ENCODE measurements at places on chromosomes 6 and 20.

DNA sequence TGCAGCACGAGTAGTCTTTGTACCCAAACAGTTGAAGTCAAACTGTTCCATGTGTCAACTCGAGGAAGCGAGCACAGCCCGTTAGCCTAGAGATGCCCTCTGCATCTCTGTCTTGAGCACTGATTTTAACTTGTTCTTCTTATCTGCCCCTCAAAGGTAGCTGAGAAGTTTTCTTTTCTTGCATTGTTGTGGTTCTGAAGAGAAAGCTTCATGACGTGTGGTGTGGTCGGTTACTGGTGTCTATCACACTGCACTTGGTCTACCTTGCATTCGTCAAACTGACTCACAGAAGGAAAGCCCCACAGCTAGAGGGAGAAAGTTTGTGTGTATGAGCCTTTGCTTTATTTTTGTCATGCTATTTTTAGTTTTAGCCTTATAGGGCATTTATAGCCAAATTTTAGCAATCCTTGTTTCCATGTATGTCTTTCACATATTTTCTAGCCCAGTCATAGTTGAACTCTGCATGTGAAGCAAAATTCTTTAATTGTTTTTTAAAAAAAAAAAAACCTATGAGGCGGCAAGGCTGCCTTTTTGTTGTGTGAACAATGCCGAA is 115.1 kb downstream of the JAG1 start:
- DNase-seq: no peak

- DNase-seq: no peak
Measured at GRCh38 chr6:20771409-20771808, 237.2 kb downstream of the CDKAL1 start.

GRCh38 chr6:152117156-152118133 is 310.0 kb downstream of the ESR1 start:
- DNase-seq: no peak

- DNase-seq: no peak
Measured at GRCh38 chr6:100889351-100889750, 8.2 kb upstream of the ASCC3 start.

DNA sequence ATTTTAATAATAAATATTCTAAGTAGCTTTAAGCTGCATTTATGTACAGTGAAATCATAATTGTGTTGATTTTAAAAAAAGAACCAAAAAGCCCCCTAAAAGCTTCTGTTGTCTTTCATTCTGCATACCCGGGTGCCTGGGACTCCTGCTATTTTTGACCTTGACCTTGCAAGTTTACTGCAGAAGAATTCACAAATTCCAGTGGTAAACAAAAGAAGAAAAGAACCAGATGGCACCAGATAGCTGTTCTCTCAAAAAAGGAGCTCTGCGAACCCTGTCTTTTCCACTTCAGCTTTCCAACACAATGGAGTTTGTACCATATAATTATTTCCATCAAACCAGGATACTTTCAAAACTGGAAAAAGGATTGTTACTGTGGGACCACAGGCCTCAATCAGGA is 363.3 kb downstream of the SMOC2 start:
- peak; percentile 2 for DNase-seq
